Psoas muscle (tissue), 8 donors: ENCODE measurements at places on chromosomes 1 and 21. TPM values are rescaled to one million over a fixed set of nuclear protein-coding genes. Genes with fewer than 3 reads are reported as not detected.
A peak's percentile ranks its signal among the peaks of the same experiment; 100 is the strongest.

- no peak for DNase-seq
Observed at GRCh38 chr21:34878940-34879339, 170.2 kb downstream of the RUNX1 start.

DNA sequence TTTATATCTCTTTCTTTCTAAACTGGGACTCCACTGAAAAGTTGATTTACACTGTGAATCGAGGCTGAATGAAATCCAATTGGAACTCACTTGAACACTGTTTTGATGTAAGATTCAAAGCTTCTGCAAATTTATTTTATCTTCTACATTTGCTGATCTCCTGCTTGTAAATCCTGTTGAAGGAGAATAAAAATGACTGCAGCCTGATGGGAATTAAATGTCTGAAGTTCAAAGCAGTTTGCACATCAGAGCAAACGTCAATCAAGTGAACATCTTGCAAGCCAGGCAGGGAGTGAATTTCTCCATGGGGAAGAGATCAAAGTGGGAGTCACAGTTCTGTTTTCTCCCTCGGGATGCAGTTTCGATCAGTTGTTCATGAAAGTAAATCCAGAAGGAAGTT, 127.2 kb downstream of the CACHD1 start:
- DNase-seq, result no peak

The CYP4A11 gene
- polyA plus RNA-seq, result not detected

GRCh38 chr1:42381280-42381673, 685 bp downstream of the RIMKLA start:
- DNase-seq, result no peak

The TNFRSF9 gene
- 0.01 TPM for polyA plus RNA-seq

- DNase-seq, result peak; percentile 71
Observed at GRCh38 chr1:27045973-27046558, 33.4 kb upstream of the TENT5B start.

GRCh38 chr1:102002057-102002456, 5.3 kb upstream of the OLFM3 start:
- no peak for DNase-seq

The FMO3 gene
- polyA plus RNA-seq, result 0.92 TPM

The PAPPA2 gene
- not detected for polyA plus RNA-seq

GRCh38 chr1:178020968-178021640, 51.2 kb upstream of the SEC16B start:
- no peak for DNase-seq

DNA sequence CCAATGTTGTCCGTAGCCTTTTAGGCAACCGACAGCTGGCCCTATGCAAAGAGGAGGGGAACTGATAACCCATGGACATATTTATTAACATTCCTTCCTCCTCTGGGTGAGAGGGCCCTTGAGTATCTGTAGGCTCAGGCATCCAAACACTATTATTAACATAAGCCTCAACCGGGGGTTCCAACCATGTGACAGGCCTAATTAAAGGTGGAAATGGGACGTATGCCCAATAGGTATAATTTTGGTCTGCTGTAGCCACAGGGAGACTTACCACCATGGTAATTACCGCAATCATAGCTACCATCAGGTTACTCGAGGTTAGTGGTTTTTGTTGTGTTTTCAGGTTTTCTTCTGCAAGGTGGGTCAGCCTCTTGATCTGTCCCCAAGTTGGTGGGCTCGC, 5.3 kb downstream of the DAP3 start:
- DNase-seq, result no peak
